Endothelial cell (in vitro differentiated cells): ENCODE measurements at places on chromosomes 12 and 14. TPM values are rescaled to one million over a fixed set of nuclear protein-coding genes. Genes with fewer than 3 reads are reported as not detected.

Gene PRPF40B
- total RNA-seq, result 9.2 TPM

Gene SYNE3
- total RNA-seq, result 0.62 TPM

Gene BICDL1
- total RNA-seq, result 2.8 TPM

Gene ASCL1
- total RNA-seq, result not detected

Gene ITPR2
- 33.8 TPM for total RNA-seq

Gene TM7SF3
- 72.9 TPM for total RNA-seq

Gene PELI2
- total RNA-seq, result 40.6 TPM

Gene KRT6C
- not detected for total RNA-seq

Gene CFAP73
- not detected for total RNA-seq

DNA sequence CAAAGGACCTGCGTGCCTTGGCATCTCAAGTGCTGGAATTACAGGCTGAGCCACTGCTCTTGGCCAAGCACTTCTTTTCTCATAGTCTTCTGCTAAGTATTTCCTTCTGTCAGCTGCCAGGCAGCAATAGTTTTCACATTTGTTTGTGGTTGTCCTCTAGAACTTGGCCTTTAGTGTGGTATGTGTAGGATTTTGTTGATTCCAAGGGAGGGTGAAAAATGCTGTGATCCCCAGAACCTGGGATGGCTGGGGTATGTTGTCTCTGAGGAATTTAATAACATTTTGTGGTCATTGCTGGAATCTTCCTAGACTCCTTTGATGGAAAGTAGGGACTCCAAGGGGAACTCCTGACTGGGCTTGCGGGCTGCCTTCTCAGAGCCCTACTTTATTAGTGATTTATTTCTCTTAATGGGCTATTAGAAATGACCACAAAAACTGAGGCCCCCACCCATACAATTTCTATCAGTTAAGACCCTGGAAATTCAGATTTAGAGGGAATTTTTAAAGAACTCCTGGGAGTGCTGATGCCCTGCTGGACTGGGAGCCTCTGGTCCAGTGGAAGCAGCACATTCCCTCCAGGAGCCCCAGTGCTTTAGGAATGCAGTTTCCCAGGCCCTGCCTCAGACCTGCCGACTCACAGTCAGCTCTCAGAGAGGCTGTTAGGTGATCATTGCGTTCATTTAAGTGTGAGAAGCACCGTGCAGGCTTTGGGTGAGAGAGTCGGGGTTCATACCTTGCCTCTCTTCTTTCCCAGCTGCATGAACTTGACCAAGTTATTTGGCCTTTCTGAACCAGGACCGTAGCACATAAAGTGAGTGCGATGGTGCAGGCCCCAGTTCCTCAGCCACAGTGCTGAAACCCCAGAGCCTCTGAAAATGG lies 22.7 kb downstream of the TRAF3 start:
- H3K27me3 ChIP-seq, result peaks cover 4% of the 10 kb centered on the region
- H3K27ac ChIP-seq, result no peak overlapping the region
- peaks cover 4% of the 10 kb centered on the region for H3K4me1 ChIP-seq
- no peak overlapping the region for H3K4me3 ChIP-seq
- H3K36me3 ChIP-seq, result peaks cover under 1% of the 10 kb centered on the region

- H3K4me3 ChIP-seq, result no peak overlapping the region
- no peaks in the 10 kb centered on the region for H3K36me3 ChIP-seq
- no peaks in the 10 kb centered on the region for H3K27me3 ChIP-seq
- no peak for DNase-seq
- no peak overlapping the region for H3K27ac ChIP-seq
Measured at GRCh38 chr14:56594428-56594827, 14.8 kb downstream of the TMEM260 start.

- DNase-seq, result no peak
- peaks cover 5% of the 10 kb centered on the region for H3K27me3 ChIP-seq
- no peak overlapping the region for H3K4me3 ChIP-seq
- H3K27ac ChIP-seq, result no peak overlapping the region
- no peaks in the 10 kb centered on the region for H3K4me1 ChIP-seq
Measured at GRCh38 chr12:128204711-128205110, 62.3 kb upstream of the TMEM132C start.

DNA sequence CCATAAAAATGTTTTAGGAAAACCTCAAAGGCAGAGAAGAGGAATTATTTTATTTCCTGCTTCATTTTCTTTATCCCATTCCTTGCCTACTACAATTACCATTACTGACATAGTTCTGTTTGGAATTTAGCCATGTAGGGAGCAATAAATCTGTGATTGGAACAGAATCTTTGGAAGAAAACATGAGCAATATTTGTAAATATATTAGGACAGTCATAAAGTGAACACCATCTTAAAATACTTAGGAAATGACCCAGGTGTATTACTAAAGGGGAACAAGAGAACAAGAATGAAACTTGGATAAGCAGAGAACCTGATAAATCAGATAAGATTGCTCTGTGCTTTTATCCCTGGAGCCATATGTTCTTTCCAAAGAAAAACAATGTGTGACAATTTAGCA lies 1326.0 kb upstream of the FLRT2 start:
- H3K27ac ChIP-seq, result no peak overlapping the region
- peaks cover 4% of the 10 kb centered on the region for H3K27me3 ChIP-seq
- H3K4me3 ChIP-seq, result no peak overlapping the region
- peaks cover 6% of the 10 kb centered on the region for H3K36me3 ChIP-seq
- H3K4me1 ChIP-seq, result no peaks in the 10 kb centered on the region

DNA sequence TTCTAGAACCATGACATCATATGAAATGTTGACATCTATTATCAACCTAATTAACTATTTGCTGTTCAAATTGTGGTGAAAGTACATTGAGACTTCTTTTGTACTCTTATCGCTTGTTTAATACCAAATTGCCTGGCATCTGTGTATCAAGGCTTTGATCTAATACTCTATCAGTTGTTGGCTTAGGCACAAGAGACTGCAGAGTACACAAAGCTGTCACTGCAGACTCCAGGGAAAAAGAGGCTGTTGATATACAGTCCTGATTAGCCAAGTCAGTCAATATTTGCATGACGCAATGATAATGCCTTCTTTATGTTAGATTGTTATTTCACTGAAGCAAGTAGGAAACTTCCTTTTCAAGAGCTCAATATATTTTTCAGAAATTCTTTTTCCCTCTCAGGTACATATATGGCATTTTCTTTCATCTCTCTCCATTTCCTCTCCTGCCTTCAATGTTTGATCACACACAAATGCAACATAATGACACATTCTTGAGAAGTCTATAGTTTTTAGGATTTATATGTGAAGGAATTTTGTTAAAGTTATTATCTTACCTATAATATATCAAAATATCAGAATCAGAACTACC lies 32.3 kb upstream of the PTCSC3 start:
- no peak for DNase-seq
- H3K27me3 ChIP-seq, result peaks cover 1% of the 10 kb centered on the region
- H3K36me3 ChIP-seq, result no peaks in the 10 kb centered on the region
- no peak overlapping the region for H3K27ac ChIP-seq
- H3K4me1 ChIP-seq, result no peaks in the 10 kb centered on the region
- no peak overlapping the region for H3K4me3 ChIP-seq

DNA sequence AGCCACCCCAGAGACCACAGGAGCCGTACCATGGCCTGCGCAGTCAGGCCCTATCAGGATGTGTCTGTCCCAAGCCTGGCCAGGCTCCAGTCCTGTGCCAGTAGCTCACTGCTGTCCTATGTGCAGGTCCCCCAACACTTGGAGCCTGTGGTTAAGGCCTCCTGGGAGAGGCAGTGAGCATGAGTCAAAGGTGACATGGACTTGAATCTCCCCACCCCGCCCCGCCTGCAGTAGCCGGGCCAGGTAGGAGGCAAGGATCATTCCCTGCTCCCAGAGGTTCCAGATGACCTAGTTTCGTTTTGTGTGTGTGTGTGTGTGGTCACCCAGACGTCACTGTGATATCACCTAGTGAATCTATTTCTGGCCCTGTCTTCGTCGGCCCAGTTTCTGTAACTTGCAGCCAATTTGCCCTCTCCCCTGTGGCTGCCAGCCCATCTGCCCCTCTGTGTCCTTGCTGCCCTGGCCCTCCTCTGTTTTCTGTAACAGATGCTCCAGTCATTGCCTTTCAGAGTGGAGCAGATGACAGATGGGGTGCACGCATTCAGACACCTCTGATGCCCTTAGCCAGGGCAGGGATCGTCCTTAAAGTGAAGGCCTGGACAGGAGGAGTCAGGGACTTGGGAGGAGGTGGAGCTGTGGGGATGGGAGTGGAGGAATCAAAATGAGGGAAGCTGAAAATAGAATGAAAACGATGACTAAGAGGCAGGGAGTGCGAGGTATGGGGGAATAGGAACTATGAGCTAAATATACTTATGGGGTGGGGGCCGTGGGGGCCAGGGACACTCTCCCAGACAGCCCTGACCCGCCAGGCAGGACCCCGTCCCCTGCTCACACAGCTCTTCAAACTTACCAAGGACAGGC lies 37.4 kb downstream of the SLC6A12 start:
- H3K27ac ChIP-seq, result no peak overlapping the region
- no peak for DNase-seq
- peaks cover 26% of the 10 kb centered on the region for H3K4me1 ChIP-seq

- no peak overlapping the region for H3K4me3 ChIP-seq
- DNase-seq, result no peak
- H3K27ac ChIP-seq, result no peak overlapping the region
- peaks cover 8% of the 10 kb centered on the region for H3K36me3 ChIP-seq
- no peaks in the 10 kb centered on the region for H3K4me1 ChIP-seq
Measured at GRCh38 chr14:89486505-89486904, 69.5 kb upstream of the FOXN3 start.

GRCh38 chr14:92496191-92496857 lies 17.3 kb upstream of the RIN3 start:
- H3K27me3 ChIP-seq, result no peaks in the 10 kb centered on the region
- no peaks in the 10 kb centered on the region for H3K36me3 ChIP-seq
- DNase-seq, result no peak
- H3K4me1 ChIP-seq, result peaks cover 22% of the 10 kb centered on the region
- H3K4me3 ChIP-seq, result no peak overlapping the region
- H3K27ac ChIP-seq, result no peak overlapping the region

DNA sequence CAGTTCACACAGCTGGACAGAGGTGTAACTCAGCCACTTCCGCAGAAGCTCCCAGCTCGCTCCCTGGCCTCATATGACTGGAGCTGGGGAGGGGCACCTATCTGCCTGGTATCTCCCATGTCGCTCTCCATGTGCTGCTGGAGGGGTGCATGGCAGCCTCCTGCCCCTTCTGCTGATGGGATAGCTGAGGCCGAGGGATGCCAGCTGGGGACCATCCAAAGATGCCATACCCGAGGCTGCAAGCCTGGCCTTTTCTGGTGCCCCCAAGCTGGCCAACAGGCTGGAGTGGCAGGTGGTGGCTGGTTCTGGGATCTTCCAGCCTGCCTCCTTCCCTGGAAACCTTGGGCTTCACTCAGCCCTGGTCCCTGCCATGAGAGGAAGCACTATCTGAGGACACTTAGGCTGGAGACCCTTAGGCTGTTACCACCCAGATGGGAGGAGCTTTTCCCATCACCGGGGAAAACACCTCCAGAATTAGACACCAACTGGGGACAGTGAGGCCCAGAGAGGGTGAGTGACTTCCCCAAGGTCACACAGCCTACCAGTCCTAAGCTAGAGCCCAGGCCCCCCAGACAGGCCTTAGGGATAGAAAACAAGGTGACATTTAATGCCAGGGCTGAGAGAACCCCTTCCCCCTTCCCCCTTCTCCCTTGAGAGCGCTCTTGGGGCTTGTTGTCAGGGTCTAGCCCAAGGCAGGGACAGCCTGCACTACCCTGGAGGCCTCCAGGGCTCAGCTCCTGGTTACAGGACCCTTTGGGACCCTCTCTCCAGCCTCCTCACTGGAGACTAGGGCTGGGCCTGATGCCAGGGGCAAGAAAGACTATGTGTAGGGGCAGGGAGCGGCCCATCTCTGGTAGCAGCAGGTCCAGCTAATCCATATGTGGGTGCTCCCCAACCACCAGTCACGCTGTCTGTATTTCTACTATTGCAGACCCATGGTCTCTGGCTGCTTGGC lies 7.1 kb downstream of the DTX1 start:
- H3K4me1 ChIP-seq, result peaks cover 4% of the 10 kb centered on the region
- peaks cover 5% of the 10 kb centered on the region for H3K36me3 ChIP-seq
- no peak overlapping the region for H3K27ac ChIP-seq
- H3K27me3 ChIP-seq, result peaks cover 7% of the 10 kb centered on the region
- H3K4me3 ChIP-seq, result no peak overlapping the region

- H3K27ac ChIP-seq, result no peak overlapping the region
- H3K27me3 ChIP-seq, result peaks cover 5% of the 10 kb centered on the region
- H3K4me1 ChIP-seq, result peaks cover 42% of the 10 kb centered on the region
- DNase-seq, result no peak
- peaks cover 4% of the 10 kb centered on the region for H3K36me3 ChIP-seq
Measured at GRCh38 chr12:50507930-50508329, 3.1 kb downstream of the DIP2B start.

- H3K4me1 ChIP-seq, result peaks cover 24% of the 10 kb centered on the region
- no peak overlapping the region for H3K27ac ChIP-seq
- H3K27me3 ChIP-seq, result peaks cover 1% of the 10 kb centered on the region
- H3K4me3 ChIP-seq, result no peak overlapping the region
- H3K36me3 ChIP-seq, result no peaks in the 10 kb centered on the region
Measured at GRCh38 chr12:89153341-89153740, 199.0 kb downstream of the DUSP6 start.

GRCh38 chr12:59219148-59219547 lies 298.8 kb upstream of the LRIG3 start:
- H3K36me3 ChIP-seq, result no peaks in the 10 kb centered on the region
- H3K27ac ChIP-seq, result no peak overlapping the region
- DNase-seq, result no peak
- no peaks in the 10 kb centered on the region for H3K4me1 ChIP-seq
- H3K4me3 ChIP-seq, result no peak overlapping the region

DNA sequence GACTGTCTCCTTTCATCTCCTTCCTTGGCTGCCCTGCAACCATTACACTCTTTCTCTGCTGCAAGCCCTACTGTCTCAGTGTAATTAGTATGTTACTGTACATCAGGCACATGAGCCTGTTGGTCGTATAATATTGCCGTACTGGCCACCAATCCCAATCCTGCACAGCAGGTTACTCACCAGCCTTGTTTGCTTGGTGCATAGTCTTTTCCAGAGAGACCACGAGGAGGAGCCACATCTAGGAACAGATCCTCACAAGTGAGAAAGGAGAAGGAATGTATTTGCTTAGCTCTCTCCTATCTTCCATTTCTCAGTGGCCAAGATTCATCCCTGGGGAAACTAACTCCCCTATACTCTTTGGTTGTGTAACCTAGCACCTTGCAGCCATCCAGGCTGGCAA lies 33.0 kb upstream of the BICDL1 start:
- no peak overlapping the region for H3K4me3 ChIP-seq
- H3K36me3 ChIP-seq, result peaks cover 7% of the 10 kb centered on the region
- peaks cover 5% of the 10 kb centered on the region for H3K27me3 ChIP-seq
- DNase-seq, result no peak
- no peaks in the 10 kb centered on the region for H3K4me1 ChIP-seq
- H3K27ac ChIP-seq, result no peak overlapping the region

DNA sequence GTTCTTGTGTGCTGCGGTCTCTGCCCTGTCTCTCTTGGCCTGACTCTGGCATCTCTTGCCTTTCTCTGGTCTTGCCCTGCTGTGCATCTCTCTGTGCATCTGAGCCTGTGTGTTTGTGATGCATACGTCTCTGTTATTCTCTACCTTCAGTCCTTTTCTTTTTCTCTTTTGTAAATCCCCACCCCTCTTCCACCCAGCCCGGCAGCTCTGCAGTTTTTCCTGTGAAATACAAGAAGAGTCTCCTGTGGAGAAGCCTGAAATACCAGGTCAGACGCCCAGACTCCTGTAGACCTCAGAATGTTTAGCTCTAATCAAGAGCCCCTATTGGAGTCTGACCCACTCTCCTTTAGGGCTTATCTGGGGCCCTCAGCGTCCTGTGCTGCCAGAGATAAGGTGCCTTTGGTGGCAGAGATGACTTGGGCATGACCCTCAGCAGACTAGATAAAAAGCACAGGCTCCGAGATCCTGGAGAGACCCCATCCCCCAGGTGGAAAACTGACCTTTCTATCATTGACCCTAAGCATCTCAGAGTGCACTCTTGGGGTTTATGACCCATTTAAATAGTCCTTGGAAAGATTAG lies 167.5 kb upstream of the SRRM4 start:
- H3K4me3 ChIP-seq, result no peak overlapping the region
- peaks cover 2% of the 10 kb centered on the region for H3K27me3 ChIP-seq
- no peak overlapping the region for H3K27ac ChIP-seq
